ENCODE measurements at places on chromosomes 1 and 21. TPM values are rescaled to one million over a fixed set of nuclear protein-coding genes. Genes with fewer than 3 reads are reported as not detected.

CLK2 gene
- 21.9 TPM for total RNA-seq

- H3K4me3 ChIP-seq, result no peak overlapping the region
- no peaks in the 10 kb centered on the region for H3K4me1 ChIP-seq
- DNase-seq, result no peak
- H3K27ac ChIP-seq, result no peak overlapping the region
- H3K27me3 ChIP-seq, result no peaks in the 10 kb centered on the region
- no peaks in the 10 kb centered on the region for H3K36me3 ChIP-seq
Observed at GRCh38 chr1:175237389-175237788, 44.8 kb upstream of the KIAA0040 start.

DNA sequence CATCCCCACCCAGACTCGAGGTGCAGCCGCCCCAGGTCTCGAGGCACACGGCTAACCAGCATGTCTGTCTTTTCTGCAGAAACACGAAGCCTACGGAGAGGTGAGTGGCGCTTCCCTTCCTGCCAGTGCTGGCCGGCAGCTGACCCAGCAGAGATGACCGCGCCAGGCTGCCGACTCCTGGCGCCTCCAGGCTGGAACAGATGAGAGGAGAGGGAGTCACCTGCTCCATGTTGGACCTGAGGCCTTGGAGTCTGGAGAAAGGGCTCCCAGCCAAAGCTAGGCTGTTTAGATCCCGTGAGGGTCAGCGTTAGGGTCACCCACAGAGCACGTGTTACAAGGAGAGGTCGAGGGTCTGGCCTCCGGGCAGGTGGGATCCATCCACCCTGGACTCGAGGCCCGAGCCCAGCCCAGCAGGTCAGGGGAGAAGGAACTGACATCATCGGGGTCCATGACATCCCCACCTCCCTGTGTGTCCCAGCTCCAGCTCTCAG, 14.9 kb downstream of the COL6A2 start:
- no peaks in the 10 kb centered on the region for H3K27me3 ChIP-seq
- no peak overlapping the region for H3K27ac ChIP-seq
- H3K4me3 ChIP-seq, result no peak overlapping the region
- peaks cover 61% of the 10 kb centered on the region for H3K36me3 ChIP-seq
- no peak for DNase-seq

KRTAP12-2 gene
- total RNA-seq, result not detected

OSCP1 gene
- 4.8 TPM for total RNA-seq

DNA sequence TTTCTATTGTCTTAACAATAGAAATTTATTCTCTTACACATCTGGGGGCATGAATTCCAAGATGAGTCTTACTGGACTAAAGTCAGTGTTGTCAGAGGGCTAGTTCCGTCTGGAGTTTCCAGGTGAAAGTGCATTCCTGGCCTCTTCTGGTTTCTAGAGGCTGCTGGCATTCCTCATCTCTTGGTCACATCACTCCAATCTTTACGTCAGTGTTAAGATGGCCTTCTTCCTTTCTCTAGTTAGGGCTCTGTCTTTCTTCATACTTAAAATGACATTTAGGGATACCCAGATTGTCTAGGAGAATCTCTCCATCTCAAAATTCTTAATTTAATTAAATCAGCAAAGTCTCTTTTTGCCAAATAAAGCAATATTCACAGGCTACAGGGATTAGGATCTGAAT, 13.3 kb upstream of the PDC start:
- H3K4me1 ChIP-seq, result no peaks in the 10 kb centered on the region
- no peak for DNase-seq
- no peaks in the 10 kb centered on the region for H3K36me3 ChIP-seq
- H3K27ac ChIP-seq, result no peak overlapping the region
- H3K4me3 ChIP-seq, result no peak overlapping the region

DNA sequence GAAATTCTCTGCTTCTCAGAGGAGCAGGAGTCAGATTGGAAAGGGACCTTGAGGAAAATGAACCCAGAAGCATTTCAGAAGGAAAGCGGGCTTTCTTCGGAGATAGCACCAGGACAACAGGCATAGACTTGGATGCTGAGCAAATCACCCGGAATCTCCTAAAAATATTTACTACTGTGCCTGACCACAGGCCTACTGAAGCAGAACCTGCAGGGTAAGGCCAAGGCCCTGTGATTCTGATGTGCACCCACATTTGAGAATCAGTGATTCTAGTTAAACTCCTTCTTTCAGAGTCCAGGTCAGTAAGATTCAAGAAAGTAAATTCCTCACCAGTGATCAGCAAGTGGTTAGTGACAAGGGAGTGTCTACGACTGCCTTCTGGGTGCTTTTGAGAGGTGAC, 307.3 kb upstream of the DUSP10 start:
- DNase-seq, result no peak
- no peak overlapping the region for H3K4me3 ChIP-seq
- H3K27ac ChIP-seq, result no peak overlapping the region
- H3K27me3 ChIP-seq, result no peaks in the 10 kb centered on the region
- H3K36me3 ChIP-seq, result no peaks in the 10 kb centered on the region

- H3K36me3 ChIP-seq, result no peaks in the 10 kb centered on the region
- peaks cover 5% of the 10 kb centered on the region for H3K4me1 ChIP-seq
- H3K4me3 ChIP-seq, result no peak overlapping the region
- DNase-seq, result no peak
- no peak overlapping the region for H3K27ac ChIP-seq
Observed at GRCh38 chr1:7898962-7899361, 41.7 kb downstream of the TNFRSF9 start.

GRCh38 chr1:53552146-53552861, 93.1 kb downstream of the DMRTB1 start:
- H3K4me3 ChIP-seq, result no peak overlapping the region
- no peaks in the 10 kb centered on the region for H3K4me1 ChIP-seq
- H3K36me3 ChIP-seq, result no peaks in the 10 kb centered on the region
- DNase-seq, result no peak
- no peak overlapping the region for H3K27ac ChIP-seq
- no peaks in the 10 kb centered on the region for H3K27me3 ChIP-seq

- H3K36me3 ChIP-seq, result no peaks in the 10 kb centered on the region
- no peak for DNase-seq
- H3K4me1 ChIP-seq, result no peaks in the 10 kb centered on the region
- no peak overlapping the region for H3K4me3 ChIP-seq
- H3K27me3 ChIP-seq, result no peaks in the 10 kb centered on the region
Observed at GRCh38 chr1:245645894-245646293, 491.1 kb downstream of the KIF26B start.

NCF2 gene
- total RNA-seq, result 8.1 TPM

DNA sequence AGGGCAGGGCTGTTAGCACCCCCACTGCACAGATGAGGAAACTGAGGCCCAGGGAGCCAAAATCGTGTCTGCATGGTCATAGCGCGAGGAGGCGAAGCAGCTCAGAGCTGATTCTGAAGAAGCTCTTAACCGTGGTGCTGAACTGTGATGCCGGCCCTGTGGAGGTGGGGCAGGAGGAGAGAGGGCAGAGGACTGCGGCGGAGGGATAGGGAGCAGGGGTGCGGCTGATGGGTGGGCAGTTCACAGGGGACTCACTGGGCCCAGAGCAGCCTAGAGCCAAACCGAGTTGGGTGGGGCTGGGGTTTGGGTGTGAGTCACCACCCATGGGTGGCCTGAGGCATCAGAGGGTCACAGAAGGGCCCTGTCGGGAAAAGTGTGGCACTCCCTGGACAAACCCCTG, 74.7 kb downstream of the RAP1GAP start:
- peaks cover 18% of the 10 kb centered on the region for H3K4me1 ChIP-seq
- no peak overlapping the region for H3K4me3 ChIP-seq
- no peak for DNase-seq
- H3K27me3 ChIP-seq, result peaks cover 72% of the 10 kb centered on the region
- H3K36me3 ChIP-seq, result no peaks in the 10 kb centered on the region

TRIM17 gene
- total RNA-seq, result 0.13 TPM

DNA sequence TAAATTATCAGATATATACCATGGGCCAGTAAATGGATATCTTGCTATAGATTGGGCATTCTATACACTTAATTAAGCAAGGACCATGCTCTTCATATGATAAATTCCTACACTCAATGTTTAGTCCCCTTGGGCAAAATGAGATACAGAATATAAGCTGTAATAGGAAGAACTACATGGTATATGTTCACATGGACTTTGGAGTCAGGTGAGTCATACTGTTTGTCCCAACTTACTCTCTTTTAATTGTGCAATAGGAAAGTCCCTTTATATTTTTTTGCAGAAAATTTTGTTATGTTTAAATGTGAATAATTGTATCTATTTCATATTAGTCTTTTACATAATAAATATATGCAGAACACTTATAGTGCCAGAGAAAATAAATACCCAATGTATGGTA, 820.2 kb upstream of the ADAMTS5 start:
- H3K4me3 ChIP-seq, result no peak overlapping the region
- no peaks in the 10 kb centered on the region for H3K27me3 ChIP-seq
- H3K27ac ChIP-seq, result no peak overlapping the region
- no peaks in the 10 kb centered on the region for H3K4me1 ChIP-seq
- DNase-seq, result no peak
- no peaks in the 10 kb centered on the region for H3K36me3 ChIP-seq

DNA sequence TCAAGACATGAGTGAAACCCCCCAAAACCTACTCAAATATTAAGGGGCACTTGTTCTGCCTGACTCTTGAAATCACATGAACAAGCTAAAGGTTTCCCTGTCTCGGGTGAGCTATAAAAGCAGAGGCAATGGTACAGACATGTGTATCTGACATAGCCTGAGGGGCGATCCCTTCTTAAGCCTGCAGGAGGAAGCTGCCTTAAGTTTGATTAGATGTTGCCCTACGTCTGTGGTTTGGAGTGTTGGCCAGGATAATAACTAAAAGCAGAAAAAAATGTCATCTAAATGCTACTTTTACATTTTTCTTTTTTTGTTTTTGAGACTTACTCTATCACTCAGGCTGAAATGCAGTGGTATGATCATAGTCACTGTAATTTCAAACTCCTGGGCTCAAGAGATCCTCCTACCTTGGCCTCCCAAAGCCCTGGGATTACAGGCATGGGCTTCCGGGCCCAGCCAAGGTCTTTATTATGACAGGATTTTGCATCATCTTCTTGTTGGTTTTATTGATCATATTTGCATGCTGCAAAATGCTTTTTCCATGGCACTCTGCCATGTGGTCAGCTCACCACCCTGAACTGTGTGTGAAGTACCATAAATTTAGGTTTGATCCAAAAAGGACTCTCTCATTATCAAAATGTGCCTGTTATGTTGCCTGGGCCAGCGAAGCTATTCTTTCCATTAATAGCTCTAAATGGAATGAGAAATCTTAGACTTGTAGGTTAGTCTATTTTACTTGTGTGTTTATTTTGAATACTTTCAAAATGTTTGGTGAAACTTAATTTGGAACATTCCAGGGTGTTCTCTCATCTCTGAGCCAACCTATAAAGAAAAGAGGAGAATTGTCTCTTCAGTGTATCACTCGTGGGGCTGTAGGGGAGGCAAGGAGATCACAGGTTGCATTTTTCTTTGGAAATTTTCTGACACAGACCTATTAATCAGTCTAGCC, 15.0 kb upstream of the HMGN1 start:
- no peaks in the 10 kb centered on the region for H3K36me3 ChIP-seq
- no peak overlapping the region for H3K4me3 ChIP-seq
- no peaks in the 10 kb centered on the region for H3K27me3 ChIP-seq
- no peak for DNase-seq
- no peak overlapping the region for H3K27ac ChIP-seq
- no peaks in the 10 kb centered on the region for H3K4me1 ChIP-seq

DNA sequence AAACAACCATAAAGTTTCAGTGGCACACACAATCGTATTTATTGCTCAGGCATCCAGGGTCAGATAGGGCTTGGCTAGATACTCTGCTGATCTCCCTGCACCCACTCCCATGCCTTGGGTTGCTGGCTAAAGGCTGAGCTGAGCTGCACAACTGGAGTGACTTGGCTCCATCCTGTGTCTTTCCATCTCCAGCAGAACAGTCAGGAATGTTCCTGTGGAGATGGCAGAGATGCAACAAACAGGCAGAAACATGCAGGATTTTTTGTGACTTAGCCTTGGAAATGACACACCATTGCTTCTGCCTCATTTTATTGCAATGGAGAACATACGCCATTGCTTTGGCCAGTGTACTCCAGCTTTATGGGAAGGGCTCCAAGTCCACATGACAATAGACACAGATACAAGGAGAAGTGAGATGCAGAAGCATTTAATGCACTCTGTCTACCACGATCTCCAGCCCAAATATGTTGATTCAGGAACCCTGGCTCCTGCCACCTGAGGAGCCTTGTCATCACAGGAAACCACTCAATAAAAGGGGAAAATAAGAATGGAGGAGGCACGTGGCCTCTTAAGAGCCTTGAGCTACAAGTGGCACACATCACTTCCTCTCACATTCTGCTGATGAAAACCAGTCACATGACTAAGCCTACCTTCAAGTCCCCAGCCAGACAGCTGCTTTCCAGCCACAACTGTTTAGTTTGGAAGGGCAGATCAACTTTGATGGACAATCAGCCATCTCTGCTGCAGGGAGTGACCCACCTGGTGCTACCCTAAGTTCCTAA, 10.1 kb upstream of the GUCA2B start:
- H3K4me1 ChIP-seq, result no peaks in the 10 kb centered on the region
- no peaks in the 10 kb centered on the region for H3K36me3 ChIP-seq
- no peak overlapping the region for H3K4me3 ChIP-seq
- no peak overlapping the region for H3K27ac ChIP-seq
- DNase-seq, result no peak

DMRTA2 gene
- 1.6 TPM for total RNA-seq

DNA sequence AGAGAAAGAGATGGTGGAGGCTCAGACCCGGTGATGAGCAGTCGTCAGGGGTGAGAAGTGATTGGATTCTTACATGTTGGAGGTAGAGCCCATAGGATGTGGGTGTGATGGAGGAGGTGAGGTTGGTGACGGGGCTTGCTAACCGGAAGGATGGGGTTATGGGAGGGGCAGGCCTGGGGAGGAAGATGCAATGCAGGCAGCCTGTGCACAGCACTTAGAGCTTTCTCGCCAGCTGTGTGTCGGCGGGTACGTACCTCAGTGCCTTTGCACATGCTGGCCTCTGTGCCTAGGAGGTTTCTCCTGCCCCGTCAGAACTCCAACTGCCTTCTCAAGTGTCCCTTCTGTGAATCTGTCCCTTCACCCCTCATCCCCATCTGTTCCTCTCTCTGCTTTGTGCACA, 2.9 kb upstream of the BSND start:
- H3K27me3 ChIP-seq, result no peaks in the 10 kb centered on the region
- H3K4me1 ChIP-seq, result peaks cover 6% of the 10 kb centered on the region
- DNase-seq, result no peak

- H3K36me3 ChIP-seq, result no peaks in the 10 kb centered on the region
- no peaks in the 10 kb centered on the region for H3K27me3 ChIP-seq
- no peak for DNase-seq
- H3K4me3 ChIP-seq, result no peak overlapping the region
- H3K27ac ChIP-seq, result no peak overlapping the region
- no peaks in the 10 kb centered on the region for H3K4me1 ChIP-seq
Observed at GRCh38 chr1:4590756-4591155, 63.7 kb upstream of the AJAP1 start.
